ENCODE measurements at places on chromosomes 5 and 9. TPM values are rescaled to one million over a fixed set of nuclear protein-coding genes. Genes with fewer than 3 reads are reported as not detected.

DNA sequence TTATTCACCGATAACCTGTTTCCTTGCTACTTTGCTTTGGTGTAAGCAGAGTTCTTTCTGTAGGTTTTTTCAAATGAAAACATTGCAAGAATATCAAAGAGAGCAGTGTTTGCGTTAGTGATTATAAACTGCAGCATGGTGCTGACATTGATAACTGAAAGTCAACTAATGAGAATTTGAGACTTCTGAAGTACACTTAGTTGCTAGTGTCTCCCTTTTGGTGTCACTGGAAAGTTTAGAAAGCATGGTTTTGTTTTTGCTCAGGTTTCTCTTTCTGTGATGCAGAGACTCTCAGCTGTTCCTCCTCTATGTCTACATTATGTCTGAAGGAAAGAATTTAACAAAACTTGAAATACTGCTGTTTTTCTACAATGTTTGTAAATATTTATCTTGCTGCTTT lies 80.2 kb upstream of the ZNF169 start:
- H3K27ac ChIP-seq: no peak overlapping the region
- no peaks in the 10 kb centered on the region for H3K27me3 ChIP-seq
- DNase-seq: no peak
- H3K4me1 ChIP-seq: peaks cover 21% of the 10 kb centered on the region
- H3K36me3 ChIP-seq: peaks cover 18% of the 10 kb centered on the region

DNA sequence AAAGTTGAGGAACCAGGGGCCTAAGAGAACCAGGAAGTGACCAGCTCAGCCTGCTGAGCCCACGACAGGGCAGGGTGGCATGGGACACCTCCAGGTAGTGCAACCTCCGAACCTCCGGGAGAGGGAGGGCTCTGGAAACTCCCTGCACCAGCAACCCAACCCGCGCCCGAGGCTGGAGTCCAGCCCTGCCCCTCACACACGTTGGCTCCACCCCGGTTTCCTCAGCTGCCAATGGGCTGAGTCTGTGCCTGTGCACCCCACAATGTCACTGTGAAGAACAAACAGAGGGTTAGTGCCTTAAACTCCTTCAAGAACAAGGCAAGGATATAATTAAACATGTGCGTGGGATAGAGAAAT lies 17.0 kb upstream of the UNC5A start:
- no peak overlapping the region for H3K27ac ChIP-seq
- no peak for DNase-seq
- H3K36me3 ChIP-seq: no peaks in the 10 kb centered on the region
- peaks cover 69% of the 10 kb centered on the region for H3K27me3 ChIP-seq
- no peaks in the 10 kb centered on the region for H3K4me1 ChIP-seq

GRCh38 chr5:33701251-33701650 lies 190.5 kb downstream of the ADAMTS12 start:
- no peak overlapping the region for H3K4me3 ChIP-seq
- no peak for DNase-seq
- peaks cover 14% of the 10 kb centered on the region for H3K4me1 ChIP-seq

- H3K4me1 ChIP-seq: peaks cover 2% of the 10 kb centered on the region
- no peak overlapping the region for H3K27ac ChIP-seq
- H3K27me3 ChIP-seq: peaks cover 69% of the 10 kb centered on the region
- no peaks in the 10 kb centered on the region for H3K36me3 ChIP-seq
- H3K4me3 ChIP-seq: peak overlapping the region; percentile 27
Observed at GRCh38 chr5:96431376-96432187, 1.5 kb downstream of the PCSK1 start.

DNA sequence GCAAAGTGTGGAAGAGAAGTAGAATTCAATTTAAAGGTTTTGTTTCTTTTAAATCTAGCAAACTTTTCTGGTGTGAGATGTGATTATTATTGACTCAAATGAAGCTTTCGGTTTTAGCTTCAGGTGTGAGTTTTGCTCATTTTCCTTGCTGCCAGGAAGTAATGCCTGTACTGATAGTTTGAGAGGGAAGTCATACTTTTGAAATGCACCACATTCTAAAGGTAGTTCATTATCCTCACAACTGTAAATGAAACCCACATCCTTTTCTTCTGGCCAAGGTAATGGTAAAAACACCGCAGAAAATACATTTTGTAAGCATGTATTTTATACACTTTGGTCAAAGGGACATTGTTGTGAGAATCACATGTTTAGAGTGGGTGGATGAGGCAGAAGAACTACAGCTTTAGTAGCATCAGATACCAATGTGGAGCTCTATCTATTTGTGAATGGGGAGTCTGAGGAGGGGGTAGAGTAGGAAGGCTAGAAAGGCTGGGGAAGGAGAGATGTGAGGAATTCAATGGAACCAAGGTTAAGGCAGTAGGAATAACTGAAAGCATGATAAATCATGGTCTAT lies 167.0 kb upstream of the CDKN2B start:
- peaks cover 2% of the 10 kb centered on the region for H3K27me3 ChIP-seq
- DNase-seq: no peak
- H3K4me3 ChIP-seq: no peak overlapping the region
- no peaks in the 10 kb centered on the region for H3K36me3 ChIP-seq

- no peak overlapping the region for H3K27ac ChIP-seq
- H3K4me3 ChIP-seq: no peak overlapping the region
- H3K27me3 ChIP-seq: peaks cover 6% of the 10 kb centered on the region
- DNase-seq: no peak
Observed at GRCh38 chr9:113863345-113863744, 12.8 kb upstream of the ZNF618 start.

DNA sequence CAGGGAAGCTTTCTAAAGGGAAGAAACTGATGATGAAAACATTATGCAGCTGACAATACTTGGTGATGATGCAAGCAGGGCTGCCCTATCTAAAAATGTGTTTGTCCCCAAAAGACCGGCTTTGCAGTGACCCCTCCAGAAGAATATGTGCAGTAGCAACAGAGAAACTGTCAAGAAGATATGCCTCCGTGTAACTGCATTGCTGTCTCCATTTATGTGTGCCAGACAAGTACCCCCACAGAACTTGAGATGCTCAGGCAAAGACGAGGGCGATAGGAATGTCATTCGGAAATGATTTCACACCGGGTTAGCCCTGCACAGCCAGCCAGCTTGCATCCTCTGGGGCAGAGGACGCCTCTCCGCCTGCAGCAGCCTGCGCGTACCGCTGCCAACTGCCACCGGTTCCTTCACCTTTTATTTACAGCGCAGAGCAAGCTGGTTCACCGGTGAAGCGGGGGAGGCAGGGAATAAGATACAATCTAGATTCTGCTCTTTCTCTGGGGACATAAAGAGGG lies 2.0 kb downstream of the GABBR2 start:
- H3K27me3 ChIP-seq: peaks cover 75% of the 10 kb centered on the region
- H3K4me1 ChIP-seq: peaks cover 2% of the 10 kb centered on the region
- peak overlapping the region; percentile 31 for H3K4me3 ChIP-seq
- H3K27ac ChIP-seq: no peak overlapping the region
- H3K36me3 ChIP-seq: no peaks in the 10 kb centered on the region
- no peak for DNase-seq

DNA sequence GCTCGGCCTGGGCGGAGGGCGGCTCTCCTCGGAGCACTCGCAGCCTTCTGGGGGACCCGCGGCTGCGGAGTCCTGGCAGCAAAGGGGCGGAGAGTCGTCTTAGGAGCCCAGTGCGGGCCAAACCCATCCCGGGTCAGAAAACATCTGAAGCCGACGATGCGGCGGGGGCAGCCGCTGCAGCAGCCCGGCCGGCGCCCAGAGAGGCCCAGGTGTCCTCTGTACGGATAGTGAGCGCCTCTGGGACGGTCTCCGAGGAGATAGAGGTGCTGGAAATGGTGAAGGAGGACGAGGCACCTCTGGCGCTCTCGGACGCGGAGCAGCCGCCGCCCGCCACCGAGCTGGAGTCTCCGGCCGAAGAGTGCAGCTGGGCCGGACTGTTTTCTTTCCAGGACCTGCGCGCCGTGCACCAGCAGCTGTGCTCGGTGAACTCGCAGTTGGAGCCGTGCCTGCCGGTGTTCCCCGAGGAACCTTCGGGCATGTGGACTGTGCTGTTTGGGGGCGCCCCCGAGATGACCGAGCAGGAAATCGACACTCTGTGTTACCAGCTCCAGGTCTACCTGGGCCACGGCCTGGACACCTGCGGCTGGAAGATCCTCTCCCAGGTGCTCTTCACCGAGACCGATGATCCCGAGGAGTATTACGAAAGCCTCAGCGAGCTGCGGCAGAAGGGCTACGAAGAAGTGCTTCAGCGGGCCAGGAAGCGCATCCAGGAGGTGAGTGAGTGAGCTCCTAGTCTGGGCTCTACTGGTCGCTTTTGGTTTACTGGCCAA lies 1.2 kb downstream of the JMY start:
- H3K4me1 ChIP-seq: peaks cover 11% of the 10 kb centered on the region
- DNase-seq: peak; percentile 30
- H3K27ac ChIP-seq: peak overlapping the region; percentile 80
- H3K36me3 ChIP-seq: no peaks in the 10 kb centered on the region
- no peaks in the 10 kb centered on the region for H3K27me3 ChIP-seq

GRCh38 chr5:166353580-166353979 lies 1937.9 kb upstream of the WWC1 start:
- peaks cover 5% of the 10 kb centered on the region for H3K4me1 ChIP-seq
- H3K4me3 ChIP-seq: no peak overlapping the region
- no peak for DNase-seq
- H3K36me3 ChIP-seq: no peaks in the 10 kb centered on the region

- H3K27ac ChIP-seq: no peak overlapping the region
- no peak overlapping the region for H3K4me3 ChIP-seq
- H3K36me3 ChIP-seq: no peaks in the 10 kb centered on the region
- no peaks in the 10 kb centered on the region for H3K4me1 ChIP-seq
Observed at GRCh38 chr9:116658265-116658664, 28.8 kb upstream of the TRIM32 start.

DNA sequence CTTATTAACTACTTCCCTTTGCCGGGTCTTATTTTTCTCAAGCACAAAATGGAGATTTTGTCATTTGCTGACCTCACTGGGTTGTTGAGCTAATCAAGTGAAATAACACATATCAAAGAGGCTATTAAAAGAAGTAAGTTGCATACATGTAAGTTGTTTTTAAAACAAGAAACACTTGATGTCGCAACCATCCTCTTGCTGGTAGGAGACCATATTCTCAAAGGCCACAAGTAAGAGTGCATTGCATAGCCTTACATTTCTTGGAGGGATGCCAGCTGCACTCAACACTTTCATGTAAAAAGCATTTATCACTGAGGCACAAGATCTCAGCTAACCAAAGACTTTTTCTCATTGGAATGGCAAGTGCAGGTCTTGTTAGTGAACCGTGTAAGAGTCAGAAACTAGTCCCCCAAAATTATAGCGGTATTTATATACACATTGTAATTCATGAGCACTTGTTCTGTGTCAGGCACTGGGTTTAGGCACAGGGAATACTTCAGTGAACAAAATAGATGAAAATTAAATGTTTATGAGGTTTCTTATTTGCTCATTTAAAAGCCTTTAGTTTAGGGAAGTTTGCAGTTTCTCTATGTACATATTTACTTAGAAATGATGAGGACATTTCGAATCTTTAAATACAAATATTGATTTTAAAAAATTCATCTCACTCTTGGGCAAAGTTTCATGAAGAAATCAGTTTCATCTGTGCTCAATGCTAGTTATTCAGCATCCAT lies 72.0 kb downstream of the ZFAND5 start:
- DNase-seq: no peak
- H3K27me3 ChIP-seq: no peaks in the 10 kb centered on the region
- H3K4me3 ChIP-seq: no peak overlapping the region
- peaks cover 5% of the 10 kb centered on the region for H3K4me1 ChIP-seq

- no peak overlapping the region for H3K4me3 ChIP-seq
- no peaks in the 10 kb centered on the region for H3K4me1 ChIP-seq
- no peaks in the 10 kb centered on the region for H3K36me3 ChIP-seq
- DNase-seq: no peak
- no peak overlapping the region for H3K27ac ChIP-seq
Observed at GRCh38 chr5:1788828-1789227, 10.8 kb downstream of the MRPL36 start.

DNA sequence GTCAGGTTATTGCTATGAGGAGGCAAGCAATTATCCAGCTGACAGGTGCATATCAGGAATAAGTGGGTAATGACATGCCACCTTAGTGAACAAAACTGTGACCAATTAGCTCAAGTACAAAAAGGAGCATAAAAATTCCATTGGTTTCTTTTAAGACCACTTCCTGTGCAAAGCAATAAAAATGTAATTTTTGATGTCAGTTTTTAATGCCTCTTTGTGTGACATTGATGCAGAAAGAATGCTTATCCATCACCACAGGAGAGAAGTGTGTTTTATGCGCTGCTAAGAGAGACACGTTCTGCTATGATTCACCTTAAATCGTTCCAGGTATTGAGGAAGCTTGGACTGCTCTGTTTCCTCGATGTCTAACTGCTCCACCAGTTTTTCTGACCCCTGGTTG lies 96.7 kb downstream of the MRPS27 start:
- no peak for DNase-seq
- peaks cover 36% of the 10 kb centered on the region for H3K36me3 ChIP-seq
- no peak overlapping the region for H3K27ac ChIP-seq
- H3K27me3 ChIP-seq: no peaks in the 10 kb centered on the region
- H3K4me1 ChIP-seq: no peaks in the 10 kb centered on the region
- no peak overlapping the region for H3K4me3 ChIP-seq

GRCh38 chr9:38106488-38106887 lies 37.5 kb upstream of the SHB start:
- H3K4me1 ChIP-seq: peaks cover 14% of the 10 kb centered on the region
- no peak overlapping the region for H3K4me3 ChIP-seq
- peaks cover 11% of the 10 kb centered on the region for H3K27me3 ChIP-seq
- DNase-seq: no peak
- no peaks in the 10 kb centered on the region for H3K36me3 ChIP-seq

GRCh38 chr9:110583237-110583636 lies 3.7 kb upstream of the SVEP1 start:
- no peaks in the 10 kb centered on the region for H3K36me3 ChIP-seq
- no peak overlapping the region for H3K27ac ChIP-seq
- no peak for DNase-seq

DNA sequence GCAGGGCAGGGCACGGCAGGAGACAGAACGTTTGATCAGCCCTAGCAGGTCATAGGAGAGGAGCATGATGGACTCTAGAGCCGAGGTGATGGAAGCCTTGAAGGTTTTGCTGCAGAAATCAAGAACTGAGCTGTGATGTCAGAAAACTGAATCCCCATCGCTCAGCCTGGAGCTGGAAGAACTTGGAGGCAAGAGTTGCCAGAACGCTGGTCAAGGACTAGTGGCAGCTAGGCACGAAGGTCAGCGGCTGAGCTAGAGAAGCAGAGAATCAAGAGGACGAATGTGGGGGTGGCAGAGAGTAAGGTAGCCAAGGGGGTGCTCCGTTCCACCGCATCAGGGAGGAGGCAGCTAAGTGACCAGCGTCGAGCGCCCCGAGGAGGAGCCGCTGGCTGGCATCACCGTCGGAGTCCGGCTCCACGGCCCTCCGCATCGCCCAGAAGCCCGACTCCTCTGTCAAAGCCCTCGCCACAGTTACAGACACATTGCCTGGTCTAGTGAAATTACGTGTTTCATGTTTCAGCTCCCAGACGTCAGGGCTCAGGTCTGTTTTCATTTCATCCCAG lies 1.2 kb upstream of the GALNT10 start:
- H3K36me3 ChIP-seq: no peaks in the 10 kb centered on the region
- peaks cover 60% of the 10 kb centered on the region for H3K27me3 ChIP-seq
- DNase-seq: no peak
- H3K4me3 ChIP-seq: peak overlapping the region; percentile 78
- H3K27ac ChIP-seq: peak overlapping the region; percentile 76

Gene DRD1
- not detected for total RNA-seq

Gene SCGB3A1
- not detected for total RNA-seq

Gene PALM2AKAP2
- 0.74 TPM for total RNA-seq

Gene EQTN
- total RNA-seq: 1.1 TPM

Gene PCDHB11
- total RNA-seq: 4.7 TPM

Gene BARHL1
- total RNA-seq: not detected
